Amniotic stem cell (primary cell): ENCODE measurements at places on chromosomes 1 and 21.

DNA sequence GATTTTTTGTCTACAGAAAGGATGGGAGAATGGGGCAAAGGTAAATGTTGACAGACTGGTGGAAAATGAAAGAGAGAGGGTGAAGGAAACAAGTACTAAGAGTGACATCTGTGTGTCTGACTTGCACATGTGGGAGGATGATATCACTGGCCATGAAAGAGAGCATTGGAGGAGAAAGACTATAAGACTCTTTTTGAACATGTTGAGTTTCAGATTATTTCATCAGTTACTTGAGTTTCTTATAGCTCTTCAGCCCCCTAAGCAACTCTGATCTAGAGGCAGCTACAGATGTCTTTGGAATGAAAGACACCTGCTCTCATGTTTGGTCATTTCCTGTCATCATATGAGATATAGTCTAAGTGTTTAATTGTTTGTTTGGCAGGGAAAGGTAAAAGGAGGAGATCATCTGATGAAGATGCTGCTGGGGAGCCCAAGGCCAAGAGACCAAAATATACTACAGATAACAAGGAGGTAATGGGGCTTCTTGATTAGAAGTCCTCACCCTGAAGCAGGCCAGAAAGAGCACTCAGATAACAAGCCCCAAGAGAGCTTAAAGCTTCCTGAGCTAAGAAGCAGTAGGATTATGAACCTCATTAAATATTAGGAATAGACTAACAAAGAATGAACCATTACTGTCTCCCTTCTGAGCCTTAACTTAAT lies 4.5 kb downstream of the POLR3C start:
- no peak for DNase-seq

DNA sequence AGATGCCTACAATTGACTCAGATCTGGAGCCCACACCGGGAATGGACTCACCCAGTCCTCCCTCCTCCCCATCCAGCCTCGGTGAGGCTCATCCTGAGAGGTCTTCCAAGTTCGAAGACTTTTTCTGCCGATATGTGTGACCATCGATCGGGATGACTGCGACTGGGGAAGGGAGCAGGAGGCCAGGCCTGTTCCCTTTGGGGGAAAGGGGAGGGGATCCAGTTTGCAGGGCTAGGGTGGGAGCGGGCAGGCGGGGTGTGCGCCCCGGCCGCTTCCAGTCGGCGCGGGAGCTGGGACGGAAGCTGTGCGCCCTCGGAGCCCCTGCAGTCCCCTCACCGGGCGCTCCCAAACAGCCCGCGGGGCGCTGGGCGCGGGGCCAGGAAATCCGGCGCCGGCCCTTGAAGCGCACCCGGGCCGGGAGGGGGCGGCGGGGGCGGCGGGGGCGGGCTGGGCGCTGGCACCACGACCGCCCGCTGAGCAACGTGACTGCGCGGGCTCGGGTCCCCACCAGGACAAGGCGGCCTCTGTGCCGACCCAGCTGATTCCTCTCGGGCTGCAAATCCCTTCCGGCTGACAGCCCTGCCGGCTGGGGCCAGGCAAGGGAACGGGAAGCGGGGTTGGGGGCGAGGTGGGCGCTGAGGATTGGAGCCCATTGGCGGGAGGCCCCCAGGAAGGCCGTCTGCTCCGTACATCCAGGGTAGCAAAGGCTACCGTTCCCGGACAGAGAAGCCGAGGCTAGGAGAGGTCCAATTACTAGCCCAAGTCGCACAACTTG lies 103.9 kb downstream of the EBNA1BP2 start:
- no peak for DNase-seq

- DNase-seq = no peak
Measured at GRCh38 chr1:40903106-40903505, 40.9 kb upstream of the CITED4 start.

DNA sequence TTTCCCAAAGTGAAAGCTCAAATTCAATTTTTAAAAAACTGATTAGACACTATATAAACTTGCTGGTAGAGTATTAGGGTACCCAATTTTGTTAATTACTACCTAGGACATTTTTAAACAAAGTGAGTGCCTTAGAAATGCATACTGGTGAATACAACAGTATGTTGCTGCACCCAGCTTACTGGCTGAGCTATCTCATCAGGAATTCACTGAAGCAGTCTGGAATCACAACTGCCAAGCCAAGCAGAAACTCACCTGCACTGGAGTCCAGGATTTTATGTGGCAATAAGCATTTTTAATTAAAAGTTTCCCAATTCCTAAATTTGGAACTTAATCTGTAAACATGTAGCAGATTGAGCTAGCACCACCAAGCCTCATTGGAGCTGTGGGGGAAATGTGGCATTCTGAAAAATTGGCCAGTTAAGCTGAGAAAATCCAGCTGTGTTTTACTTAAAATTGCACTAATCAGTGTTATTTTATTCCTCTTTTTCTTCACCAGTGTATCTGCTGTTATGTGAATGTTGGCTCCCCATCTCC lies 61.8 kb downstream of the CLEC20A start:
- DNase-seq = no peak

DNA sequence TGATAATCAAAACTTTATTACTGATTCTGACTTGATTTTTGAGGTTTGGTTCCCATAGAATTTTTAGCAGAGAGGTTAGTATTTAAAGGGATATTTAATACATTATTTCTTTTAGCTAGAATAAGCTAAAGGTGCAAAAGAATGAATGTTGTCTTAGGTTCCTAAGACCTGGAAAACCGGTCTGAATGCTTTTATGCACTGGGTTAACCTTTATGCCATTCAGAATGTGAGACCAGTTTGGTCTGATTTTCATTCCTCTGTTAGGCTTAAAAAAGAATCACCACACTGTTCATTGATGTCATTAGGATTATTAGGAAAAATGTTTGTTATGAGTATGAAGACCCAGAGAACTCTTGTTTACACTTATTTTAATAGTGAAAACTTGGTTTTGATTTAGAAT lies 30.1 kb downstream of the RAP1A start:
- DNase-seq = no peak

DNA sequence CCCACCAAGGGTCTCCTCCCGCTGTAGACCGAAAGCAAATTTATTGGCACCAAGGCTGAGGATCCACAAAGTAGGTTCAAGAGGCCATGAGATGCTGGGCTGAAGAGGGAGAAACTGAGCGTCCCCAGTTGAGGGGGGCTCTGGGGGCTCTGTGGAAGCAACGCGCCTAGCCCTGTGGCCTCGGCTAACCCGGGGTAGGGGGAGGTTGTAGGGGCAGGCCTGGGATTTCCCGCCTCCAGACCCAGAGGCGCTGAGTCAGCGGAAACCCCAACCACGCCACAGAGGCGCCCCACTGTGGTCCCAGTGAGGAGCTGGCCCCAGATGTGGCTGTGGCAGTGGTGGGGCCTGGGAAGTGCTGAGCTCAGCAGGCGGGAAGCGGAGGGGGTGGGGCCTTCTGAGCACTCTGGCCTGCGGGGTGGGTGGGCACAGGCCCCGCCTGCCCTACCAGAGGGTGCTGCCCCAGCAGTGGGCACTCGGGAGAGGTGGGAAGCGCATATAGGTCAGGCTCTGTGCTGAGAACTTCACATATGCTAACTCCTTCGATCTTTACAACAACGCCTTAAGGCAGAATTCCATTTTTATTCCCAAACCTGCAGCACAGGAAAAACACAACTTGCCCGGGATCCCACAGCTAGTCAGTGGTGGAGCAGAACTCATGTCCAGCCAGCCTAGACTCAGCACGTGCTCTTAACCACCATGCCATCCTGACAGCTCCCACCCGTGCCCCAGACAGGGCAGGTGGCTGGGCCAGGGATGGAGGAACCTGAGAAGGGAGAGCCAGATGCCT lies 1.5 kb upstream of the COL16A1 start:
- DNase-seq = no peak

DNA sequence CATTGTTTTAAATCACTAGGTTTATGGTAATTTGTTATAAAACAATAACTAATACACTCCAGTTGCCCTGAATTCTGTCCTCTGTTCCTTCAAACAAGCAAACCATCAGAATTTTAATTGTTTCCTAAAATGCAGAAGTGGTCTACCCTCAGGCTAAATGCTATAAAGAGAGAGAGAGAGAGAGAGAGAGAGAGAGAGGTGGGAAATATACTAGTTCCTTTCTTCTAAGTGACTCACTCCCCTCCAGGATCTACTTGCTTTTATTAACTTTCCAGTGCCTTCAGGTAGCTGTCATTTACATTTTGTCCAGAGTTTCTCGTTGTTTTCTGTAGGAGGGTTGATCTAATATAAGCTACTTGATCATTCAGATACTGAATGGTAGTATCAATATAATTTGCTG lies 26.4 kb downstream of the LRRC53 start:
- no peak for DNase-seq

GRCh38 chr1:40305451-40305850 lies 11.6 kb downstream of the COL9A2 start:
- DNase-seq = no peak

DNA sequence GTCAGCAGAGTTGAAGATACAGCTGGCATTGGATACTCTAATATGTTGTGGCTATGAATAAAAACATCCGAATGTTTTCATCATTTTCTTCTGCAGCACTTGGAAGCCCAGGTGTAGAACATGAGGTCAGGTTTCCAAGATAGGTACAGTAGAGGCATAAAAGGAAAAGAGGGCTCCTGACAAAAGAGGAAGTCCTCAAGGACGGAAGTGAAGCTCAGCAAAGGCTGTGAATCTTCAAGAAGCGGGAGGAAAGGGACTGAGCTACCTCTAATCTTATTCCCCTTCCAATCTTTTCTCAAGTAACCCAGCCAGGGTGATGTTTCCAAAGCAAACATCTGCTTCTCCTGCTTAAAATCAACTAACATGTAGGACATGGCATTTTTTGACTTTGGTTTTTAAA lies 4.4 kb upstream of the PIK3C2B start:
- DNase-seq = no peak

DNA sequence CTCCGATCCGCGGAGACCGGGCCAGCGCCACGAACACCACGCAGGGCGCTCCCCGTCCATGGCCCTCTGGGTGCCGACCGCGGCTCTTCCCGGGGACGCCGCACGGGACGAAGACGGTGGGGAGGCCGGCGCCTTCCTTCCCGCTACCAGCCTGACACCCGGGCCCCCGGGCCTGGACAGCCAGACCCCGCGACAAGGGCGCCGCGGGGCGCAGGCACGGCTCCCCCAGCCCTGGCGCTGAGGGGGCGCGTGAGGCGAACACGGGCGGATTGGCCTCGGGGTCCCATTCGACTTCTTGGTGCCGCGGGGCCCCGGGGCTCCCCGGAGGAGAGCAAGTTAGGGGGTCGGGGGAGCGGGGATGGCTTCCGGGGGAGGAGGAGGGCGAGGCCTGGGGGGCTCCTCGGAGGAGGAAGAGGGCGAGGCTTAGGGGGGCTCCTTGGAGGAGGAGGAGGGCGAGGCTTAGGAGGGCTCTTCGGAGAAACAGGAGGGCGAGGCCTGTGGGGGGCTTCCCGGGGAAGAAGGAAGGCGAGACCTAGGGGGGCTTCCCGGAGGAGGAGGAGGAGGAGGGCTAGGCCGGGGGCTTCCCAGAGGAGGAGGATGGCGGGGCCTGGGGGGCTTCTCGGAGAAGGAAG lies 537 bp upstream of the KLHL17 start:
- DNase-seq = no peak

DNA sequence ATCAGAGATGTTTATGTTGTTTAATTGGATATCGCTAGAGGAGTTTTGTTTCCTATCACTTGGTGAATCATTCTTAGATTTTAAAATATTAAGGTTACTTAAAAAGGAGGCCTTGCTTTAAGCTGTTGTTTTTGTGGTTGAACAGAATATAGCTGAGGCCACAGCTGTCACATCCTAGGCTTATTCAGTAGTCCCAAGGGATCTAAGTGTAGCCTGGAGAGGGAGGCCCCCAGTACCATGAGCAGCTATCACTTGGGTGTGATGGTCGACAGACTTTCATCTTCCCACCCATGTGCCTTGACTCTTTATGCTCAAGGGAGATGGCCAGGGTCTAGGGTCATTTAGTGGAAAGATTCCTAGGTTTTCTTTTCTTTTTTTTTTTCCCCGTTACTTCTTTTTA lies 278.7 kb downstream of the HHAT start:
- no peak for DNase-seq

- no peak for DNase-seq
Measured at GRCh38 chr1:54252371-54252936, 52.5 kb downstream of the MRPL37 start.

DNA sequence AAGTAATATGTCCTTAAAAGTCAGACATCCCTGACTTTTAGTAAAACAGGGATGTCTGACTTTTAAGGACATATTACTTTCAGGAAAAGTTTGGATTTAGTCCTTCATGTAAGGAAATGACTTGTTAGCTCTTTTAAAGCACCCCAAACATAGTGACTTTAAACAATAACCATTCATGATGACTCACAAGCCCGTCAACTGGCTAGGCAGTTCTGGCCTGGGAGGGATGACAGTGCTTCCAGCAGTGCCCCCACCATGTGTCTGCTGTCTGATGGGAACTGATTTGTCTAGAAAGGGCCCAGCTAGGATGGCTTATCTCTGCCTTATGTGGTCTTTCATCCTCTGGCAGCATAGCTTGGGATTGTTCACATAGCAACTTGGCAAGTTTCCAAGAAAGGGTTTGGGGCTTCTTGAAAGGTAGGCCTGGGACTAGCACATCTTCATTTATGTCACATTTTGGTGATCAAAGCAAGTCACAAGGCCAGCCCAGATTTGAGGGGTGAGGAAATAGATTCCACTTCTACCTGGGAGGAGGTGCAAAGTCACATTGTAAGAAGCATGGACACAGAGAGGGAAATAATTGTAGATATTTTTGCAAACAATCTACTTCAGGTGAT lies 143.5 kb downstream of the C1orf94 start:
- no peak for DNase-seq

DNA sequence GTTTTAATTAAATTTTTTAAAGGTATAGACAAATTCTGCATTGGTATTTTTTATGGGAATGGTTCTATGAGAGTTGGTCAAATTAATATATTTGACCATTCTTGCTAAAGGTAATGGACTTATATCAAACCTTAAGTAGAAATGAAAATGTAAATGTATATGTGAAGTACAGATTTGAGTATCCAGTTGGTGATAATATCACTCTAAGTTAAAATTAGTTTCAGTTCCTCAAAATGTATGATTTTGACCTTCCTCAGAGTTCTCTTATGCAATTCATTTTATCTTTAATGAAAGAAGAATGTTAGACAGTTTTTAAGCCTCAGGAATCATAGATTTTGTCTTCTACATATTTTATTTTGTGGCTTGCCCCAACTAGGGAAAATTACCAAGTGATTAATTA lies 1291.5 kb upstream of the B3GALT2 start:
- no peak for DNase-seq

- DNase-seq = no peak
Measured at GRCh38 chr1:17734609-17735008, 20.5 kb upstream of the ACTL8 start.

GRCh38 chr1:187092104-187092503 lies 263.4 kb downstream of the PLA2G4A start:
- no peak for DNase-seq

DNA sequence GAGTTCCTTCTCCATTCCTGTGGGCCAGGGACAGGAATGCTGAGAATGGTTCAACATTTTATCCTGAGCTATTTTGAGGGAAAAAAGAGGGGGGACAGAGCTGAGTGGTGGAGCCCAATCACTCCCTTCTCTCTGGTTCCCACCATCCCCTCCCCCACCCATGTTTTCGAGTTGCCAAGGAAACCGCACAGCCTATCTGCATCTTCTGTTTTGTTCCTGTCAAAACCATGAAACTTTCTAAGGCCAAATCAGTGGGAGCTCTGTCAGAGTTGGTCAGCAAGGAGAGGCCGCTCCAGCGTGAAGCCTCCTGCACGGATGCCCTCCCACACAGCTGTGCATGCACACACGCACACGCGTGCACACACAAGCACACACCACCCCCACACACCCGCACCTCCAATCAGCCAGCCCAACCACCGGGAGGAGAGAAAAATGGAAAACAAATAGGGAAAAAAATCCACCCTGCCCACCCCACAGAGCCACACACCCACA lies 54.5 kb upstream of the ATP2B4 start:
- DNase-seq = no peak
